ENCODE measurements at places on chromosomes 16 and 17.

DNA sequence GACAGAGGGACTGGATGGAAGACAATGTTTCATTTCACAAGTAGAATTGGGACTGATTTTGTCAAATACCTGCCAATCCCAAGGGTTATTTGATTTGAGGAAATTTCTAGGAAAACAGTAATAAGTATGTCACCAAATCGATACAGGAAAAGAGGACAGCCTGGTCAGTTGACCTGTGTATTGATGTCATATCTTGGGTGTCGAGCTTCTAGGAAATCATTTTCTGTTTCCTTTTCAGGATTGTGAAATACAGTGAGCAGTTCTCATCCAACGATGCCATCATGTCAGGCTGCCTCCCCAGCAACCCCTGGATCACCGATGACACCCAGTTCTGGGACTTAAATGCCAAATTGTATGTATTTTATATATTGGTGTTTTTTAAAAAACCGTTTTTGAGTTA lies 56.1 kb downstream of the RGS9 start:
- H3K36me3 ChIP-seq: no peaks in the 10 kb centered on the region
- DNase-seq: no peak
- H3K4me3 ChIP-seq: no peak overlapping the region
- H3K27ac ChIP-seq: no peak overlapping the region
- H3K4me1 ChIP-seq: no peaks in the 10 kb centered on the region

DNA sequence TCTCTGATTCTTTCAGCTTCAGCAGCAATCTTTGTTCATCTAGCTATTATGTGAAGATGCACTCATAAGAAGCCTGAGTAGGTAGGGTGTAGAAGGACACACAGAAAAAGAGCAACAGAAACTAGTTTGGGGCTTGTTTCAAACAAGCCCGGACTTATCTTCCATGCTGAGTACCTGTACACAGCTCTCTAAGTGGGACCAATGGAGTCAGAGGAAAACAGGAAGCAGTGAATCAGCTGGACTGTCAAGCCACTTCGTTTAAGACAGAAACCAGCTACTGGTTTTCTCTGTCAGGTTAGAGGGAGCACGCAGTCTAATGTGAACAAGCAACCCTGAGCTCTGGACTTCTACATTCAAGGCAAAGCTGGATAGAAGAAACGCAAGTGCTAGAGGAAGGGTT lies 16.0 kb downstream of the MAP2K6 start:
- H3K27me3 ChIP-seq: no peaks in the 10 kb centered on the region
- H3K4me3 ChIP-seq: no peak overlapping the region
- H3K36me3 ChIP-seq: no peaks in the 10 kb centered on the region
- no peak overlapping the region for H3K27ac ChIP-seq
- H3K4me1 ChIP-seq: no peaks in the 10 kb centered on the region

- H3K27me3 ChIP-seq: no peaks in the 10 kb centered on the region
- H3K36me3 ChIP-seq: no peaks in the 10 kb centered on the region
- no peak overlapping the region for H3K27ac ChIP-seq
- no peaks in the 10 kb centered on the region for H3K4me1 ChIP-seq
- H3K4me3 ChIP-seq: no peak overlapping the region
These were observed 79.6 kb downstream of the STH start for GRCh38 chr17:46078675-46079074.

GRCh38 chr17:47368262-47368661 lies 44.5 kb downstream of the EFCAB13 start:
- H3K36me3 ChIP-seq: no peaks in the 10 kb centered on the region
- no peak for DNase-seq
- no peaks in the 10 kb centered on the region for H3K4me1 ChIP-seq
- no peak overlapping the region for H3K27ac ChIP-seq
- no peak overlapping the region for H3K4me3 ChIP-seq

DNA sequence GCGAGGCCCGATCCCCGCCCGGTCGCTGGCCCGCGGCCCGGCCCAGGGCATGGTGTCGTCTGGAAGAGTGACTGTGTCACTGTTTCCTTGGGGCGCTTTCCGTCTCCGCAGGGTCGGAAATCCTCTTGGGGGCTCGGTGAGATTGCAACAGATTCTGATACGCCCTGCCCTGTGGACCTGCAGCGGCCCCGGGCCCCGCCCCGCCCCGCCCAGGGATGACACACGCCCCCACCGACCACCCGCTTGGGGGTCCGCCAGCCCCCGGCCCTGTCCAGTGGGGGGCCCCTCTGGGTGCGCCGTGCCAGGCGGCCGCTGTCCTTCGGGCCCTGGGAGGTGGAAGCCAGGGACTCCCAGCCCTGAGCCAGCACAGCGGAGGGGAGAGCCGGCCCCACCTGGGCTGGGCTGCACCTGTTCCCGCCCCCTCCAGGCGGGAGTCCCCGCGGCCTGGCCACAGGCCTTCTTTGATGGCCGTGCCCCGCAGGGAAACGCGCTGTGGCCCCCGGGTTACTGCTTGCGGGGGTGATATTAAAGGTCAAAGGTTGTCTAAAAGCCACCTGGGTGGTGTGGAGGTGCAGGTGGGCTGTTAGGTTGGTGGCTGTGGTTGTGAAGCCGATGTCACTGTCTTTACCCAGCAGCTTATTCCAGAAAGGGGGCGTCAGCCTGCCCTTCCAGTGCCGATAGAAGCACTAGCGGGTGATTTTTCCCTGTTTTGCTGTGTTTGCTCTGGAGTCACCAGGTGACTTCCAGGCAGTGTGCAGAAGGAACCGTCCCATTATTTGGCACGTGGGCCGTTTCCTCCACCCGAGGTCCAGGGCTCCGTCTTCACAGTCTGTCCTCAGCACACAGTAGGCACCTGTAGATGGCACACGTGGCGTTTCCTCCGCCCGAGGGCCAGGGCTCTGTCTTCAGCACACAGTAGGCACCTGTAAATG lies 752 bp downstream of the TBC1D24 start:
- peak overlapping the region; percentile 35 for H3K27ac ChIP-seq
- peak overlapping the region; percentile 39 for H3K4me3 ChIP-seq
- peaks cover 9% of the 10 kb centered on the region for H3K27me3 ChIP-seq
- peaks cover 11% of the 10 kb centered on the region for H3K4me1 ChIP-seq
- no peaks in the 10 kb centered on the region for H3K36me3 ChIP-seq

DNA sequence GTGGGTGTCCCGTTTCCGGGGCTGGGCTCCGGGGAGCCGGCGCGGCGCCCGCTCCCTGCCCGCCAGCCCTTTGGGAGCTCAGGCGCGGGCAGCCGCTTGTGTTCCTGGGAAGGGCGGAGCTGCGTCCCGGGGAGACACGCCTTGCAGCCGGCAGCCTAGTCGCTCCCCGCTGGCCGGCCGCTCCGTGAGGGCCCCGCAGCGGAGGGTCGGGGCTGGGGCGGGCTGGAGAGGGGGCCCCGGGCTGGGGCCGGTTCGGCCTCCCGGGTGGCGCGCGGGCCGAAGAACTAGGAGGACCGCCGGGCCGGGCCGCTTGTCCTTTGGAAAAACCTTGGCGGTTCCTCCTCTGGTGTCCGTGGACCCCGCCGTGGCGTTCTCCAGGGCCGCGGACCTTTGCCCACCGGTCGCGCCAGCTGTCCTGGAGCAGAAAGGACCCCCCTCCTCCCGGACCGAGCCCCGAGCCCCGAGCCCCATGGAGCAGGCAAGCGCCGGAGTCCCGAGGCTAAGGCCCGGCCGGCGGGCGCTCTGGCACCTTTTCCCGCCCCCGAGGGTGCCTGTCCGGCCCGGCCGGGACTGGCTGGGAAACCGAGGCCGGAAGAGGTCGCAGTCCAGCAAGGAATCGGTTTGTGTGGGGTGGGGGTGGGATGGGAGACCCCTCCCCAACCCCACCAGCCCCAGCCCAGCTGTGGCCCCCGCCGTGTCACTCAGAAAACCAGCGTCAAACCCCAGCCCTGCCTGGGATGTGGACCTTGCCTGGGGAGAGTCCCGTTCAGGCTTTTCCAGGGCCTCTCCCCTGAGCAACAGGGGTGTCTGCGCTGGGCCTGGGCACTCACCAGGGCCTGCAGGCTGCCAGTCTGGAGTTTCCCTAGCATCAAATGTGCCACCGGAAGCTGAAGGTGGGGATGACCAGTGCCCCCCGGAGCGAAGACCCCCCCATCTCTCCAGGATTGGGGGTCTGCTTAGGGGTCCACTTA lies 6.8 kb upstream of the TBC1D3B start:
- H3K27ac ChIP-seq: no peak overlapping the region
- H3K4me1 ChIP-seq: no peaks in the 10 kb centered on the region
- H3K36me3 ChIP-seq: no peaks in the 10 kb centered on the region
- H3K27me3 ChIP-seq: no peaks in the 10 kb centered on the region

GRCh38 chr16:4548124-4548523 lies 8.0 kb upstream of the C16orf96 start:
- H3K4me3 ChIP-seq: no peak overlapping the region
- no peak for DNase-seq
- H3K27ac ChIP-seq: no peak overlapping the region
- H3K27me3 ChIP-seq: no peaks in the 10 kb centered on the region
- no peaks in the 10 kb centered on the region for H3K36me3 ChIP-seq
- H3K4me1 ChIP-seq: no peaks in the 10 kb centered on the region

GRCh38 chr16:55044201-55044975 lies 113.7 kb downstream of the IRX5 start:
- H3K27ac ChIP-seq: no peak overlapping the region
- H3K36me3 ChIP-seq: no peaks in the 10 kb centered on the region
- DNase-seq: no peak
- no peaks in the 10 kb centered on the region for H3K4me1 ChIP-seq

DNA sequence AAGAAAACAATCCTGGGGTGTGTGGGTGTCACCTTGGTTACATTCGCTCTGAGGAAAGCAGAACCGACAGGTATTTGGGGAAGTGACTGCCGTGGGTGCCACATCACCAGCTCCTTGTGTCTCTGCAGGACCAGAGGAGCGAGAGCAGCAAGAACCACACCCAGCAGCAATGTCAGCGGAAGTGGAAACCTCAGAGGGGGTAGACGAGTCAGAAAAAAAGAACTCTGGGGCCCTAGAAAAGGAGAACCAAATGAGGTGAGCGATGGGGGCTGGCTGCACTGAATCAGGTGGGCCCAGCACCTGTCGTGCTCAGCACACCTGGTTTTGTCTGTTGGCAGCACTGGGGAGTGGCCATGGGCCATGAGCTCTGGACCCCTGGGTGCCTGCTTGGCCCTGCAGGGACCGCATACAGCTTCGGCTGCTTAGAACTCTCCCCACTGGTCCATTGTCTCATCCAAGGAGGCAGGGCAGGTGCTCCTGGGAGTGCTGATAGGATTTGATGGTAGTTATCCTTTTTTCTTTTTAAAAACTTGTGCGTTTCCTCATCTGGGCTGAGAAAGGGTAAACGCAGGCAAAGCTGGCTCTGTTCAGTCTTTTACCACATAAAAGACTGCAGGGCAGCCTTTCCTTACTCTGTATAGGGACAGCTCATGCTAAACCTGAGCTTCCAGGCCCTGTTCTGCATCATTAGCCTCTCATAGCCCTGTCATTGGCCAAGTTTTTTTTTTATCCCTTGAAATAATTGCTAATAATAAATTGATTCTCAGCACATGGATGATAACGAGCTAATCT lies 29.4 kb downstream of the HMOX2 start:
- peaks cover 17% of the 10 kb centered on the region for H3K36me3 ChIP-seq
- peaks cover 67% of the 10 kb centered on the region for H3K4me1 ChIP-seq
- peak; percentile 94 for DNase-seq
- H3K27ac ChIP-seq: peak overlapping the region; percentile 93
- H3K4me3 ChIP-seq: peak overlapping the region; percentile 55

All from naive thymus-derived CD4-positive, alpha-beta T cell (primary cell).